Neural progenitor cell (in vitro differentiated cells): ENCODE measurements at places on chromosomes 3 and 15.

- peak; percentile 67 for DNase-seq
These were observed 93.1 kb downstream of the LRIG1 start for GRCh38 chr3:66407611-66408218.

DNA sequence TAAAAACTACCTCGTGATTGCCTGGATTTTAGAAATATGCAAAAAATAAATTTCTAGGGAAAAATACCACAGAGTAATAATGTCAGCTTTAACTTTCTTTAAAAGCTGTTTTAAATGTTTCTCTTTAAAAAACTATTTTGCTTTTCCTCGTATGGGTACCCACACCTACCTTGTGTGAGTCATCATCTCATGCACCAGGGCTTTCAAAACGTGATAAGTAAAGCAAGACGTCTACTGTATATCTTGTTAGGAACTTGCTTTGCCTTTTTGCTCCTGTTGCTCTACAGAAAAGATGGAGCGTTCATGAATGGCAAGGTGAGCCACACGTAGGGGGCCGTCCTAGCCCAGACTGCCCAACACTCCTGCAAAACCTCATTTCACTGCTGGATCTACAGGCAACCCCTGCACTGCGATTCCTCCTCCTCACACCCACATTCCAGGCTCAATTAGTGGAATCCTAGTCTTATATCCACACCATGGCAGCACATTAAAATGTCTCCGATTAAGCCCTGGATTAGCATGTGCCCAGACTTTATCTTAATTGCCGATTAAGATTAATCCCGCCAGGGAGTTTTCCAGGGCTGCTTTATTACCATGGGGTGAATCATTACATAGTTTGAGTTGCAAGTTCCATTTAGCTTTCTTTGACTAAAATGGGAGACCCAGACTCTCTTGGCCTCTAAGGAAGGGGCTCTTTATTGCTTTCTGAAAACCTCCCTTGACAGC lies 293.6 kb upstream of the ICE2 start:
- no peak for DNase-seq

GRCh38 chr3:97996988-97997387 lies 24.8 kb upstream of the RIOX2 start:
- no peak for DNase-seq

DNA sequence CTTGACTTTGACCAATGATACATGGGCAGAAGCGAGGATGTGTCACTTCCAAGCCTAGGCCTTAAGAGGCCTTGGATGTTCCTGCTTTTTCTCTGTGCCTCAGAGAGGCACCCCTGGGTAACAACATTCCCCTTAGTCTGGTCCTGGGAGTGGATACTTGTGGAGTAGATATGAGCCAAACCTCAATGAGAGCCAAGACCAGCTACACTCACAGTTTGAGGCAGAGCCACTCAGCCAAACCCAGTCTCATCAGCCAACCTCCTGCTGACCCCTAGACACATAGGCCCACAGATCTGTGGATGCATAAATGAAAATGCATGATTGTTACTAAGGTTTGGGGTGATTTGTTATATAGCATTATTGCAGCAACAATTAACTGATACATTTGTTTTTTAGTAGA lies 114.2 kb downstream of the ZNF621 start:
- no peak for DNase-seq

DNA sequence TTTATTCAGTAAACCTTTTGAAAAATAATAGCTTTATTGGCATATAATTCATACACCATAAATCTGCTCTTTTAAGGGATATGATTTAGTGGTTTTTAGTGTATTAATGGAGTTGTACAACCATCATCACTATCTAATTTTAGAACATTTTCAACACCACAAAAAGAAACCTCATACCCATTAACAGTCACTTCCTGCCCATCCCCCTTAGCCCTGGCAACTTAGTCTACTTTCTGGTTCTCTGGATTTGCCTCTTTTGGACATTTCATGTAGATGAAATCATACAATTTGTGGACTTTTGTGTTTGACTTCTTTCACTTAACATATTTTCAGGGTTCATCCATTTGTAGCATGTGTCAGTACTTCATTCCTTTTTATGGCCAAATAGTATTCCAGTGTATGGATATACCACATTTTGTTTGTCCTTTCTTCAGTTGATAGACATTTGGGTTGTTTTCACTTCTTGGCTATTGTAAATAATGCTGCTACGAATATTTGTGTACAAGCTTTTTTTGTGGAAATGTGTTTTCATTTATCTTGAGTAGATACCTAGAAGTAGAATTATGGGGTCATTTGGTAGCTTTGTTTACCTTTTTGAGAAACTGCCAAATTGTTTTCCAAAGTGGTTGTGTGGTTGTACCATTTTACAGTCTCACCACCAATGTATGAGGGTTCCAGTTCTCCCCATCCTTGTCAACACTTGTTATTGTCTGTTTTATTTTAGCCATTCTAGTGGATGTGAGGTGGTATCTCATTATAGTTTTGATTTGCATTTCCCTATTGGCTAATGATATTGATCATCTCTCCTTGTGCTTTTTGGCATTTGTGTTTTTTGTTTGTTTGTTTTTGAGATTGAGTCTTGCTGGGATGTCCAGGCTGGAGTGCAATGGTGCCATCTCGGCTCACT lies 45.8 kb downstream of the SMAD3 start:
- no peak for DNase-seq

DNA sequence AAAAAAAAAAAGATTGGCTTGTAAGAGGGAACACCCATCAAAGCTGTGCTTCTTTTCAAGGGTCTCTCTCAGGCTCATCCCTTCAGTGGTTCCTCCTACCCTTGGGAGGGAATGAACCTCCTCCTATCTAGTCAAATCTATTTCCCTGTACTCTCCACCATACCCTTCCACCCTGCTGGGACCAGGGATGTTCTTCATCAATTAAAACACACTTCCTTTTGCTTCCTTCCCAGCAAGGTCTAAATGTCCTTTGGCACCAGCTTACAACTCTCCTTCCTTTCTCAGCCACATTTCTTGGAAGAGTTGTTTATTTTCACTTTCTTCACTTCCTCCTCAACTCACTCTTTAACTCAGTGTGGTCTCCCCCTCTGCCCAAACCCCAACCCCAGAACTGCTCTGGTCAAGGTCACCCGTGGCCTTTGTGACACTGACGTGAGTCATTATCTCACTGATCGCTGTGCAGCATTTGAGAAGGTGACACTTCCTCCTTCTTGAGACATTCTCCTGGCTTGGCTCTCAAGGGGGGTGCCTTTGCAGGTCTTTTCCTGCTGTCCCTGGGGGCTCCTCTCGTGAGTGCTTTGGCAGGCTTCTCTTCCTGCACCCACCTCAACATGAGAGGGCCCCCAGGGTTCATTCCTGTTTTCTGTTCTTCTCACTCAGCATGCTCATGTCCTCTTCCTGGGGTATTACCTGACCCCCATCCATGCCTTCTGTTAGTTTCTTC lies 210.5 kb upstream of the TLE3 start:
- DNase-seq: no peak

- no peak for DNase-seq
These were observed 603.7 kb upstream of the ALCAM start for GRCh38 chr3:104763007-104763406.

DNA sequence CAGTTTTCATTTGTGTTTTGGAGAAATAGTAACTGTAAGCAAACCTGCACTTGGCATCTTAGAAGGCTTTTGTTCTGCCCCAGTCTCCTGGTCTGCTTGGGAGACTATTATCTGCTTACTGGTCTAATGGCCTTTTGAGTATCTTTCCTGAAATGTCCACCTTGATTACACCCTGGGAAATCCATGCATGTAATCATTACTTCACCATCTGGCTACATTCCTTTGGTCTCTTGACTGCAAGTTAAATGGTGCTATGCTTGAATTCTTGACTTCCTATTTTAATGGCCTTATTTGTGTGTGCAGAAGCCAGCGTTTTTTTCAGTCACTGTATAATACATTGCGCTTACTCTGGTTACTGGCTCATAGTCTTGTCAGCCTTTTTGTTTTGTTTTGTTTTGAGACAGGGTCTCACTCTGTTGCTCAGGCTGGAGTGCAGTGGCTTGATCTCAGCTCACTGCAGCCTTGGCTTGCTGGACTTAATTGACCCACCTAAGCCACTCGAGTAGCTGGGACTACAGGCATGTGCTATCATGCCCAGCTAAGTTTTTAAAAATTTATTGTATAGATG lies 30.0 kb downstream of the CHD2 start:
- DNase-seq: no peak

GRCh38 chr15:88120026-88120425 lies 136.5 kb downstream of the NTRK3 start:
- no peak for DNase-seq

GRCh38 chr3:154430014-154430413 lies at the start of gene GPR149:
Gene GPR149, minus strand, starts transcription at chr3:154430190. Its CDS starts 575 bp downstream, at chr3:154429615.
- peak; percentile 70 for DNase-seq

GRCh38 chr15:51936105-51936478 lies 35.5 kb downstream of the LEO1 start:
- no peak for DNase-seq
